Brain pericyte (primary cell): ENCODE measurements at places on chromosomes 5 and 9.

- DNase-seq = no peak
These were observed 84.2 kb downstream of the YIPF5 start for GRCh38 chr5:144086295-144086694.

- no peak for DNase-seq
These were observed 369.0 kb downstream of the MAT2B start for GRCh38 chr5:163874431-163874830.

DNA sequence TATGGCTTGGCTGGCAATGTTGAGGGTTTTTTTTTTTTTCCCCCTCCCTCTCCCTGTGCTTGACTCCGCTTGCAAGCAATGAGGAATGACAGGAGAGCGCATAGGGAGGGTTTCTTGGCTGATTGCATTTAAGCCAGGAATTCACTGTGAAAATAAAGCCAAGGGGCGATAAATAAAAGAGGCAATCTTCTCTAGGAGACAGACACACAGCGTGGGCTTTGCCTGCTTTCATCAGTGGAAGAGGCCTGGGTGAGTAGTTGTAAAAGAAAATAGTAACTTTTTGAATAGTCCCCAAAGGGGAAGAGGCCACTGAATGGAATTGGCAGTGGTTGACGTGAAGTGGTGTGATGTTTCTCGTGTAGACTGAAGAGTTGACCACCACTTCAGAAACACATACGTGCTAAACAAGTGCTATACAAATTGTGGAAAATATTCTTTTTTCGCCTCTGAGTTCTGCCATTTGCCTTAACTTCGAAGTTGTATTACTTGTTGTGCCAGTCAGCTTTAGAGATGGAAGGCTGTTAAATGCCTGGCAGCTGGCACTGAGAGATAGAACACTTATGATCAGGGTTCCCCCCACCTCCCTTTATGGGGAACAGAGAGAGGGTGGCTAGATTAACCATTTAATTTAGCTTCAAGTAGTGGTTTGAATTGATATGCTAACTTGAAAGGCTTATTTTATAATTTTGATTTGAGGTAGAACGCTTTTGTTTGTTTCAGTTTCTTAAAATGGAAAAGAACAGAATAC is 3.0 kb downstream of the ZSWIM6 start:
- no peak for DNase-seq

DNA sequence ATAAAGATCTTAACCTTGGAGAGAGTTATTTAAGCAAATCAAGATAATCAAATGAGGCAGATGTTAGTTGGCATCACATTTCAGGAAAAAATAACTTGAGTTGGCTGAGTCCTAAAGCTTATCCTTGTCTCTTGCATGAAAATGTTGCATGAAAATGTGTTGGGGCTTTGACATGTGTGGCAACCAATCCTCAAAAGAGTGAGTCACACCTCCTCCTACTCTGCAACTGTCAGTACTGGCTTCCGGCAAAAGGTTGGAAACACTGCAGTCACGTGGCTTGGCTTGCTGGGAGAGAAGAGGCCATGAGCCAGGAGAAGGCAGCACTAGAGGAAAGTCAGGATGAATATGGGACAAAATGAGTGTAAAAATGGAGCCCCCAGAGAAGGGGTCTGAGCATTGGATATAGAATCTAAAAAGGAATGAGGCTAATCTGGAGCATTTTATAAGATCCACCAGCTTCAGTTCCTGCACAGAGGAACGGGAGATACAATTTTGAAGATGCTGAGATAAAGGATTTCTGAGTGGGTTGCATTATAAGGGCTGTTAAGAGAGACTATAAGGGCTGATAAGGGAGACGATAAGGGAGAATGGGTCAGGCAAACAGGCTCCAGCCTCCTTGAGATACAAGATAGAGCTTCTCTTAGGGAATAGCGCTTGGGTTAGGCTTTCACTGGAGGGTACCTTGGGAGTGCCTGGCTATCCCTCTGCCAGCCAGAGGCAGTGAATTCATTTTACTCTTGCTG is 43.1 kb downstream of the SPATA31D1 start:
- DNase-seq = no peak

- no peak for DNase-seq
These were observed 500 bp upstream of the ZNF883 start for GRCh38 chr9:113012492-113012891.

DNA sequence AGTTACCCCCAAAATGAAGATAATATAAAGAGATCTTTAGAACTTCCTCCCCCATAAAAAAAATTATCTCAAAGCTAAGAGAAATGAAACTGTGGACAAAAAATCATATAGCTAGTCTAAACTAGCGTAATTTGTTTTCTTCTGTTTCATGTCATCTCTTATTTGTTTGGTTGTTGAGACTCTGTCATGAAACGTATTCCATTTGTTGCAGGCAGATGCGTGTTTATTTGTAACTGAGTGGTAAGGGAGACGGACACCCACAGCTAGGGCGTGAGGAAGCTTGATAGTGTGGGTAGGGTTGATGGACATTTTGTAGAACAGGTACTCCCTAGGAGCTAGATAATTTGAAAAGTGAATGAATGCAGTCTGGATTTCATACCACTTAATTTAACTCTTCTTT is 41.9 kb downstream of the OSTF1 start:
- DNase-seq = no peak

- DNase-seq = no peak
These were observed 455 bp downstream of the KIF20A start for GRCh38 chr5:138179277-138179857.

DNA sequence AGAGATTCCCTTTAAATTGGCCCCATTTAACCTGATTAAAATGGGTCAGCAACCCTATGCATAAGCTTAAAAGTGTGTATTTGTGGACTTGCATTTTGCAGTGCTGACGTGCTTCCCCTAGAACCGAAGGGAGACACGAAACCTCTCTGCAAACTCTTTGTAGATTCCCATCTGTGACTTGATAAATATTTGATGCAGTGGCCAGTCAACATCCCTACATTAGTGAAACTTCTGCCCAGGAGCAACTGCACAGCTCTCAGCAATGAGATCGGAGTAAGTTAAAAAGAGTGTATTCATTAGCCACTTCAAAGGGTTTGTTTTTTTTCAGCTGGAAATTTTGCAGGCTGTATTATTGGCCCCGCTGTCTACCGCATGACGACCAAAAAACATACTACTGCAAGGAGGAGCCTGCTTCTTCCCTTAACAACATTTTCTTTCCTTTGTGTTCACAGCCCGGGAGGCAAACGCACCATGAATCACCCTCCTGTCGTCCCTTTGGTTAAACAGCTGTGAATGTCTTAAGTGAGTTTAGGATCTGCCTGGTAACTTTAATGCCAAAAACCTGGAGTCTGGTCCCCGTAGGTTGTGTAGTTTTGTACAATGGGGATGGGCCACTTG is 38.0 kb upstream of the TCERG1 start:
- DNase-seq = no peak

DNA sequence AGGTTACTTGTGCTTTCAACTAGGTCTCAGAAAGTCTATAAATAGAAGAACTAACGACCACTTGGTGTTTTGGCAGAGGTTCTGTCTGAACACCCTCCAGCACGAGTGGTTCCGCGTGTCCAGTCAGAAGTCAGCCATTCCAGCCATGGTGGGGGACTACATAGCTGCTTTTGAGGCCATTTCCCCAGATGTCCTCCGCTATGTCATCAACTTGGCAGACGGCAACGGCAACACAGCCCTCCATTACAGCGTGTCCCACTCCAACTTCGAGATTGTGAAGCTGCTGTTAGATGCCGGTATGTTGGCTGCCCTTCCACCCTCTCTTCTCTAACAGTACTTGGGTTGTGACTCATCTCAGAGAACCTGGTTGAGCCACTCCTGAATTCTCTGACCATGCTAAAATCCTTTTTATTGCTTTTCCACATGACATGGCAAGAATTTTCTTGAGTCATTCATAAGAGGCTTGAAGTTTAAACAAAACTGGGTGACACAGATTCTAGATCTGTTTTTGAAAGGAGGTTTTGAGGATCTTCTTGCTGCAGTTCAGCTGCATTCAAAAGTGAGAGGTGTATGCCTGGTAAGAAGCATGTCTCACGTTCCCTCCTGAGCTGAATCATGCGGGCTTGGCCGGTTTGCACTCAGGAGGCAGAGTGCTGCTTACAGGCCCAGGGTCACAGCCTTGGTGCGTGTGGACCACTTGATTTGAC is 103.1 kb upstream of the DMRT1 start:
- no peak for DNase-seq

- DNase-seq = peak; percentile 41
These were observed 40.0 kb upstream of the CDK5RAP2 start for GRCh38 chr9:120619751-120620655.
